ENCODE measurements at places on chromosomes 5 and 9.
A peak's percentile ranks its signal among the peaks of the same experiment; 100 is the strongest.

- peak; percentile 65 for DNase-seq
Observed at GRCh38 chr5:1521671-1522600, 1.8 kb downstream of the LPCAT1 start.

- no peak for DNase-seq
Observed at GRCh38 chr9:20044686-20045085, 255.8 kb upstream of the SLC24A2 start.

DNA sequence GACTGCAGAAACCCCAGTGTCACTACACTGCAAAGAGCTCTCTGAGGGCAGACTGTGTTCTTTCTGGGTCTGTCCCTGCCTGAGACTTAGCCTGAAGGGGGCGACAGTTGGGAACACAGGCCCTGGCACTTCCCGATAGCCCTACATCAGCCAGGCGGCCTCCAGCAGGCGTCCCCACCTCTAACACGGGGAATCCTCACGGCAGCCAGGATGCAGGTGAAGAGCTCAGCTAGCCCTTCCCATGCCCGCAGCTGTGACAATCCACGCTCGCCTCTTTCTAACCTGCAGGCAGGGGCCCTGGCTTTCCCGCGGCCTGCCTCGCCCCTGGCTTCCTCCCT is 5.9 kb downstream of the MED22 start:
- no peak for DNase-seq

GRCh38 chr5:170348137-170348633 is 41.0 kb downstream of the KCNMB1 start:
- DNase-seq = no peak

DNA sequence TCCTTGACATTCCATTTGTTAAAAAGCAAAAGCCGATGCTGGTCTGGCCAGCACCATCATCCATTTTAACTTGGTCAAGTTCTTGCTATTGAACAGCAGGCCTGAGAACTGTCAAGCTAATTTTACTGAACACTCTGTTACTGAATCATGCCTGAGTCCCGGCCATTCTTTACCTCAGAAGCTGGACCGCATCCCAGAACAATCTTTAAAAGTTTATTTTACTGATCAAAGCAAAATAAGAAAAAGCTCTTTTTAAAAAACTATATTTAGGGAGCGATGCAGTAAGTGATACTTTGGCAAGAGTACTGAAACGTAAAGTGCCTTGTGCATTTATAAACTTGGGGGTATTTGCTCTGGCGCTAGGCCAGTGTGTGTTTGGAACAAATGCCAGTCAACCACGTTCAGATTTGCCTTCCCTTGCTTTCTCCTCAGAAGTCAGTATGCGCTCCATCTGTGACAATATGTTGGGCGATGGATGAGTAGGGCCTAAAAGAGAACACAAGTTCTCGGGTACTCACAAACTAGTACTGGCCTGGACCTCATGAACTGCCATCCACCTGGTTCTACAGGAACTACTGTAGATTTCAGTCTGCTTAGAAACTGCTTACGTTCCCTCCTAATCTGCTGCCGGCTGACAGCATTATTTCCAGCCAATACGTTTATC is 161.9 kb downstream of the MAPKAP1 start:
- peak; percentile 90 for DNase-seq

- no peak for DNase-seq
Observed at GRCh38 chr5:158758675-158759074, 341.0 kb downstream of the EBF1 start.

- no peak for DNase-seq
Observed at GRCh38 chr9:124272979-124273378, 15.2 kb downstream of the NEK6 start.

- no peak for DNase-seq
Observed at GRCh38 chr5:116550082-116550481, 24.5 kb downstream of the SEMA6A start.

DNA sequence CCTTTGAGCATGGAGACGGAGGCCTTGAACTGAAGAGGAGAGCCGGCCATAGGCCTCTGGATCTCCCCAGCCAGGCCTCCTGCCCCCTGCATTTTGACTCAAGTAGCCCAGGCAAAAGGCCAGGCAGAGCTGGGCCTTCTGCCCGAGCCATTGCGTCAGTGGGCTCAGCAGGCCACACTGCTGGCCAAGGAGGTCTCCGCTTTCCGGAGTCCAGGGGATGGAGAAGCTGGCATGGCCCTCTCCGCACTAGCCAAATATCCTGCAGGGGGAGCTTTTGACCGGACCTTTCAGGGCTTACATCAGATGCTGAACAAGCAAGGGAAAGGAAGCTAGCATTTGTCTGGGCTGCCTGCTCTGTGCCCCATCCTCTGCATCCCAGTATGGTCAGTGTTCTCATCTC is 386.8 kb downstream of the TRIM36 start:
- DNase-seq = no peak

GRCh38 chr5:162268694-162269481 is 201.3 kb downstream of the GABRG2 start:
- DNase-seq = no peak

DNA sequence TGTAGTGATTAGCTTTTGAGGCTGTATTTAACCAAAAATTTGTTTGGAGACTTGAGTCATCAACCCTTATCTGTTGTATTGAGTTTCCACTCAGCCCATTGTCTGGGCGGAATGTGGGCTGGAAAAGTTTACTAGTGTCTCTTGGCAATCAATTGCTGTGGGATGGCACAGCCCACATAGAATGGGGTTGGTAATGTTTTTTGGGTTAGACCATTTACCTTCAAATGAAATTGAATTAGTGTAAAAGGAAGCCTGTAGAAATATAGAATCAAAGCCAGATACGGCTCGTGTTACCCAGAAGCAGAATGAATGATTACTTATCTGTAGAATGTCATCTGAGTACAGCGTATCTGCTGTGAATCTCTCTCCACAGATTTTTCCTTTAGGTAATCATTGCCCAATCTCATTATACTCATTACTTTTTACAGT is 142.9 kb downstream of the AOPEP start:
- DNase-seq = no peak
